ENCODE measurements at places on chromosomes 12 and 14.

DNA sequence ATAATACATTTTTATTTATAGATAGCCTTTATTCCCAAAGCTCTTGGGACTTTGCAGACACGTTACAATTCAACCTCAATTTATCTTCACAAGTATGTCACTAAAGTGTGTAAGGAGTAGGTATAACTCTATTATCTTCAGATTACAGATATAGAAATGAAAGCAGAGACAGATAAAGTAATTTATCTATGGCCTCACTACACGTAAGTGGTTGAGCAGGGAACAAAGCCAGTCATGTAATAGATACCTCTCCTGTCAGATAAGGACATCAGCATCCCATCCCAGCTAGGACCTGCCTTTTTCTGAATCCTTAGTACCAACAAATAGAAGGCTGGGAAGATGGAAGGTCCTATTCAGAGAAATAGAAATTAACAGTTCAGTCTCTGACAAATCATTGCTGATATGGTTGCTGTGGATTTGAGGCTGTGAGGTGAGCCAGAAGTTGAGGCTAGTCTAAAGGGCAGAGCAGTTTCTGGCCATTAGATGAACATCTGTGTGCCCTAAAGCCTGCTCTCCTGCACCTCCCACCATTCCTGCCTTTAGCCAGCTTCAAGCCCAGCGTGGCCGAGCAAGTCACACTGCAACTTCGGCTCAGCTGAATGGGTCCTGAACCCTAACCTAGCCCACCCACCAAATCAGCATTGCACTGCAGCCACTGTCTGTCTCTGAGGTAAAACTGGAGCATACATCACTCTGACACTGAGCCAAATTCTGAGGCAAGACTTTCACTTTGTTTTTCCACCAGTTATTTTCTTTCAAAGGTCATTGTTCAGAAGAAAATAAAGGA, 71.1 kb upstream of the PLEKHA5 start:
- DNase-seq = no peak

DNA sequence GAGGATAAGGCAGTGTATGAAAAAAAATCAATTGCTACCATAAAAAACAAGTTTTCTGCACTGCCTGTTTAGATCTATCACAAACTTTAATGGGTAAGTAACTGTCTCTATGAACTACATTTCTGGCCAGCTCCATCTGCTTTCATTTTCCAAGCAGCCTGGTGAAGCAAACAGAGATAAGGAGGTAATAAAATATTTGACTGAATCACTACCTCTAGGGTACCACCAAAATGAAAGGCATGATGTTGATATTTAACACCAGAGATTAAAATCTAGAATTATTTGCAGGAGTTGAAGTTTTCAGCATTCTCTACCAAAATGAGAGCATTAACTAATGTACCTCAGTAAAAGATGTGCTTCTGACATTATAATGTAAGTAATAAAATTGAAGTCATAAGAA, 863.5 kb upstream of the MGAT4C start:
- DNase-seq = no peak

DNA sequence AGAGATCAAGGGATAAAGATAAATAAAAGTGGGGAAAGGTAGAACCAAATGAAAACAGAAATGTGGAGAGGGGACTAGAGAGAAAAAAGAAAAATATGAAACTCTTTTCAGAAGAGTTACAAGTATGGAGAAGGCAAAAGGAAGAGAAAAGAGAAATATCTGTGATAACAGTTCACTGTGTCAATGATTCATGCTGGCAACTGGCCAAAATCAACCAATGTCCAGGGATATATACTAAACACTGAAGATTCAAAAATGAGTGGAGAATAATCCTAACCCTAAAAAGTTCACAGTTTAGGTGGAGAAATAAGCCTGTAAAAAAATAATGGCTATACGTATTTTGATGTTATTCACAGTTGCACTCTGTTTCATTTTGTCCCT, 372.3 kb upstream of the KITLG start:
- no peak for DNase-seq

GRCh38 chr14:72657214-72657921, 236.5 kb downstream of the DPF3 start:
- DNase-seq = no peak

- DNase-seq = no peak
Measured at GRCh38 chr12:50936821-50937530, 15.4 kb upstream of the HIGD1C start.

DNA sequence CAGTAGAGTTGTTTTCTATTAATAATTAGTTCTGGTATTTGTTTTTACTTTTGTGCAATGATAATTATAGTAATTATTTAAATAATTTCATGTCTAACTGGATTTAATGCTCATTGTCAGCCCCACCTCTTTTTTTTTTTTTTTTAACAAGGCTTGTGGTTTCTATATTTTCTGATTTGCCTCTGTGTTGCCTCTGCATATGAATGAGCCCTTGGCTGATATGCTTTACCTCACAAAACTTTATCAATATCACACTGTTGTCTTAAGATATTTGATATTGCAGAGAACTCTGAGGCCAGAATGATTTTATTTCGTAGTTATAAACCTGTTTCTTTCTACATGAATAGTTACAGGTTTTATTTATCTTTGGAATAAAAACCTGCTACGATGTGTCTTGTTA, 116.2 kb upstream of the ATP2B1 start:
- DNase-seq = no peak

- DNase-seq = no peak
Measured at GRCh38 chr14:87899228-87899627, 93.8 kb downstream of the GALC start.

GRCh38 chr14:56594428-56594827, 14.8 kb downstream of the TMEM260 start:
- no peak for DNase-seq

DNA sequence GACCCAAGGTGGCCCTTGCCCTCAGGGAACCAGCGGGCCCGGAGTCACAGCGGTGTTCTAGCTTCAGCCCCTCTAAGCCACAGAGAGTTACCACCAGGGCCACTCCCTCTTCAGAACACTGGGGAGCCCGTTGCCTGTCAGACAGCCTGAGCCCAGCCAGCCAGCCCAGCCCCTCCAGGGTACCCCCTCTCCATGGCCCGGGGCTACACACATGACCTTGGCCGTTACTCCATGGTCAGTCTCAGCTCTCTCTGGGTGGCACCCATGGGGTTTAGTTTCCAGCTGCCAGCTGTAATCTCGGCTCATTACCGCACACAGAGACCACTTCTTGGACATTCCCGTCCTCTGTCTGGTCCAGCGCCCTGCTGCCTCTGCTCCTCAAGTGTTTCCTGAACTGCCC, 35.0 kb downstream of the PPP2R5C start:
- no peak for DNase-seq

GRCh38 chr12:51320695-51321320, 3.2 kb downstream of the BIN2 start:
- DNase-seq = no peak

DNA sequence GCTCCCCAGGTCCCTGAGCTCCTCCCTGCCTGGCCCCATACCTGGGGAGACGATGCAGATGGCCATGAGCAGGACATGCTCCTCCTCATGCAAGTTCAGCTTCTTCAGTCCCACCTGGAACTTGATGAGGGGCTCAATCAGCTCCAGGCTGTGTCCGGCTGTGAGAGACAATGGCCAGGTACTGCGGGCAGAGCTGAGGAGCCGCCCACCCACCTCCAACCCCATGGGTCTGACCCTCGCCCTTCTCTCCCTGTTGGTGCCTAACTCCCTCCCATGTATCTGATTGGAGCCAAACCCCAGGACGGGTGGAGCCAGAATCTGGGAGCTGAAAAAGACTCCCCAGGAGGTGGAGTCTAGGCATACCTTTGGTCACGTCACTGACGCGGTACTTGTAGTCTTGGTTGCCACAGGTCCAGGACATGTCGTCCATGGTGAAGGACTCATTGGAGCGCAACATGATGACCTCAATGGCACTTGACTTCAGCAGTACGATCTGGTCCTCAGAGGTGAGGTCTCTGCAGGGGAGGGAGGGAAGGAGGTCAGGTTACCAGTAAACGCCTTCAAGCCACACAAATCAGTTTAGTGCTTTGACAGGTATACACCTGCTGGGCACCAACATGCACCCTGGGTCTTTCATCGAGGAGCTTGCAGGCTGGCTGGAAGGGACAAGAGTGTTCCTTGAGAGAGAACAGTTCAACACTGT, 26.7 kb upstream of the HDAC7 start:
- DNase-seq = no peak

DNA sequence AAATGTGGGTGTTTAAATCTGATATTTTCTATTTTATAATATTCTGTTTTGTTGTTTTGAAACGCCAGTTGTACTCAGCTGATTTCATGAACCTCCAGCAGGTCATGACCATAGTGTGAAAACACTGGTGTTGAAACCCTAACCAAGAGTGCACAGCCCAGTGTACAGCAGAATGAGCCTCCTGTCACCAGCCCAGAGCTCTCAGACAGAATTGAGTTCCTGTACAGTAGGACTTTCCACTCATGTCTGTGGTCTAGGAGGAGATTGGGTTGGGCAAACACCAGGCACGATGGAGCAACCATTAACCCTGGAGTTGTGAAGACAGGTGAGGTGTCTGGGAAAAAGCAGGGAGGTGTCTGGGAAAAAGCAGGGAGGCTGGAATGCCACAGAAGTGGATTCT, 908.8 kb downstream of the VRK1 start:
- DNase-seq = no peak

GRCh38 chr14:105354541-105354940, 40.0 kb downstream of the PACS2 start:
- no peak for DNase-seq

GRCh38 chr14:66752109-66752508, 244.2 kb downstream of the GPHN start:
- no peak for DNase-seq

- DNase-seq = no peak
Measured at GRCh38 chr14:66652525-66653106, 144.7 kb downstream of the GPHN start.

GRCh38 chr12:100515968-100516367, 42.3 kb downstream of the NR1H4 start:
- no peak for DNase-seq

DNA sequence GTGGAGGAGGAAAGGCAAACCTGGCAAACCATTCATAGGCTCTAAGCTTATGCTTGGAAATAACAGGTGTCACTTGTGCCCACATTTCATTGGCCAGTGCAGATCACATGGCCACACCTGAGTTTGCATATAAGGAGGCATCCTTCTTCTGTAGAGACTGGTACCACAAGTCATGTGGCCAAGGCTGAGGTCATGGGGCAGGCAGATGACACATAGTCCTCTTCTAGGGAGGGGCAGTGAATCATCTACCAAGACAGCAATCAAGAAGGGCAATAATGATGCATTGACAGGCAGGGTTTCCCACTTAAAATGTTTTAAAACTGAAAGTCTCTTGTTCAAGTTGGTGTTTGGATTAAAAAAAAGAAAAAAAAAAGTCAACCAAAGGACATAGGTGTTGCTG, 77.3 kb downstream of the DAAM1 start:
- DNase-seq = no peak

- DNase-seq = no peak
Measured at GRCh38 chr12:52243259-52243855, 10.3 kb downstream of the KRT7 start.

GRCh38 chr14:53148671-53149070, 4.5 kb downstream of the DDHD1 start:
- DNase-seq = no peak

- DNase-seq = no peak
Measured at GRCh38 chr14:70894868-70895267, 12.4 kb upstream of the PCNX1 start.

GRCh38 chr12:94203796-94204195, 55.4 kb downstream of the PLXNC1 start:
- no peak for DNase-seq

DNA sequence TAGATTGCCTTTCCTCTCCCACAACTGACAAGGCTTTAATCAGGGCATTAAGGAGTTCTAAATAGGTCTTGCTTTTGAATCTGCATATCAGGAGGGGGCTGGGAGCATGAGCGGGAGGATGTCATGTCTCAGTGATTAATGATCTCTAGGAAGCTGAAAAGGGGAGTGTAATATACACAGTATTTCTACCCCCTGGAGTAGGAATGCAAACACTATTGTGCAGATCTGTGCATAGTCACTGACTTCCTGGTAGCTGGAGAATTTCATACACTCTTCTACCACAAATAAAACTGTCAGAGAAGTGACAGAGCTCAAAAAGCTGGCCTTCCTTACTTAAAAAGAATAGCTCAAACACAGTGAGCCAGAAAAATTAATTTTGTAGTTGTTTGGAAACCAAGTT, 65.8 kb downstream of the RIC8B start:
- no peak for DNase-seq

DNA sequence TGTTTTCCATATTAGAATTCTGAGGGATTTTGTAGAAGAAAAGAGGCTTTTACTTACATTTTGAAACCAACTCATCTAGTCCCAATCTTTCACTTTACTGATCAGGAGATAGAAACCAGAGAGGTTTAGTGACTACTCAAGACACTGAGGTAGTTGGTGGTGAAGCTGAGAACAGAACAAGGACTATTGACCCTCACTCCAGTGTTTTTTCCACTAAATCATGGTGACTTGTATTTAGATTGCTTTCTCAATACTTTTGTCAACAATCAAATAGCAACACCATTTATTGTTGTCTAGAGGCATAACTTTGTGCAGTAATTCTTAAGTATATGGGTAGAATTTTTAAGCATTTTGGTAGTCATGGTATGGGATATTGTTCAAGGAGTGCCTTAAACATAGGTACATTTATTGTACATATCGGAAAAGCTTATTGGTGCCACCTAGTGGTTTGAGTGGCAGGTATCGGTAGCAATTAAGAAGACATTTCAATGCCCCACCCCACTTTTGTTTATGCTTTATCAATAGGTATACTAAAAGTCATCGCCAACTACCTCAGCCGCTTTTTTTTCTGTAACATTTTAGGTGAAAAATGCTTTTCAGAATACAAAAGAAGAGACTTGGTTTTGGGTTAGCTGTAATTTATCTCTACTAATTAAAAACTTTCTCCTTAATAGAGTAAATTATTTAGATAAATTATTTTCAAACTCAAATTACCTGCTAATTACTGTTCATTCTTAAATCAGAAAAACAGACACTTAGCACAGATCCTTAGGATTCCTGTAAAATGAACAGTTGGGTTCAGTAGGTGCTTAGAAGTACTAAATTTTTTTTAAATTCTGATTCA, 47.3 kb upstream of the PAWR start:
- DNase-seq = peak; percentile 78

GRCh38 chr12:86647800-86648199, 391.6 kb upstream of the MGAT4C start:
- DNase-seq = no peak

DNA sequence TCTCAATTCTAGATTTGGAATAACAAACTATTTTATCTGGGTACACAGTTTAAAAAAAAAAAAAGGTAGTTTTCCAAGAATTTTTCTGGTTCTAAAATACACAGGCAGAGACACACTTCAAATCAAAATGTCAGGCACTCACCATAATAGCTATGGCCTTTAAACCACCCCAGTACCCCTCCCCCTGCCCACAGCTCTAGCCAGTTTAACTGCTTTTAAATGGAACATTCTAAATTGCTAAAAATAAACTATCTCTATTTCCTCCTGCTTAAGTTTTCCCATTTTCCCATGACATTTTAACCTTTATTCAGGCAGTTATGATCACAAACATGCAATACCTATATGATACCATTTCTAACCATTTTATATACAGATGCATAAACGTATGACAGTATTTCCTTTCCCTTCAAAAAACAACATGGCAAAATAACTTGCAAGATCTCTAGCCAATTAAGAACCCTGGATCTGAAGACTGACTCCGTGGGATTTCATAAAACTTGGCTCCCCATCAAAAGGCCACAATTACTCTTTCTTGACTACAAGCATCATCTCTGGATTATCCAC, 46.3 kb downstream of the PPP2R5E start:
- no peak for DNase-seq

- no peak for DNase-seq
Measured at GRCh38 chr12:120060196-120060595, 56.4 kb downstream of the RAB35 start.

GRCh38 chr12:124592050-124592449, 24.6 kb upstream of the NCOR2 start:
- no peak for DNase-seq

All from NCI-H2227 treated with DMSO at 0.1 percent for 48 hours (cell line).